ENCODE measurements at places on chromosomes 16 and 17.

GRCh38 chr17:27649929-27650328 lies 18.9 kb downstream of the LGALS9 start:
- DNase-seq = peak; percentile 61

DNA sequence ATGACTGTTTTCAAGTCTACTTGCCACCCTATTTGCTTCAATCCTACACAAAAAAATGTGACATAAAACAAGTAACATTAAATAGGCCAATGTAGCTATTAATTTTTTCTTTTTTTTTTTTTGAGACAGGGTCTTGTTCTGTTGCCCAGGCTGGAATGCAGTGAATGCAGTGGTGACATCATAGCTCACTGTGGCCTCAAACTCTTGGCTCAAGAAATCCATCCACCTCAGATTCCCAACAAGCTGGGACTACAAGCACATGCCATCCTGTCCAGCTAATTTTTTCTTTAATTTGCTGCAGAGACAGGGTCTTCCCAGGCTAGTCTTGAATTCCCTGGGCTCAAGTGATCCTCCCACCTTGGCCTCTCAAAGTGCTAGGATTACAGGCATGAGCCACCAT lies 29.4 kb downstream of the ANKFY1 start:
- no peak for DNase-seq

- no peak for DNase-seq
Observed at GRCh38 chr16:3508736-3509135, 7.9 kb downstream of the CLUAP1 start.

- no peak for DNase-seq
Observed at GRCh38 chr17:76381633-76382350, 2.6 kb upstream of the SPHK1 start.

DNA sequence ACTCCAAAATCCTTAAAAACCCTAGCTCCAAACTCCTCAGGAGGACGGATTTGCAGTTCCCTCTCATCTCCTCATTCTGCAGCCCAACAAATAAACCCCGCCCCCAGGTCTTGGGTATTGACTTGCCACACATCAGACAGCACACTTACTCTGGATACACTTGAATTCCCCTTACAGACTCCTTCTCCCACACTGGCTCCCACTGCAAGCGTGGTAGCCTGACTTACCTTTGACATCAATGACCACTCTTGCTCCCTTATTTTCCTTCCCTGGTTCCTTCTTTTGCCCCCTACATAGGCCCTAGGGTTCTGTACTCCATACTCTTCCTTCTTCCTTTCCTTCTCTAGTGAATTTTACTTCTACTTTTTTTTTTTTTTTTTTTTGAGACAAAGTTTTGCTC lies 7.5 kb downstream of the RFFL start:
- no peak for DNase-seq

- DNase-seq = no peak
Observed at GRCh38 chr16:57663917-57664661, 4.0 kb upstream of the ADGRG3 start.

DNA sequence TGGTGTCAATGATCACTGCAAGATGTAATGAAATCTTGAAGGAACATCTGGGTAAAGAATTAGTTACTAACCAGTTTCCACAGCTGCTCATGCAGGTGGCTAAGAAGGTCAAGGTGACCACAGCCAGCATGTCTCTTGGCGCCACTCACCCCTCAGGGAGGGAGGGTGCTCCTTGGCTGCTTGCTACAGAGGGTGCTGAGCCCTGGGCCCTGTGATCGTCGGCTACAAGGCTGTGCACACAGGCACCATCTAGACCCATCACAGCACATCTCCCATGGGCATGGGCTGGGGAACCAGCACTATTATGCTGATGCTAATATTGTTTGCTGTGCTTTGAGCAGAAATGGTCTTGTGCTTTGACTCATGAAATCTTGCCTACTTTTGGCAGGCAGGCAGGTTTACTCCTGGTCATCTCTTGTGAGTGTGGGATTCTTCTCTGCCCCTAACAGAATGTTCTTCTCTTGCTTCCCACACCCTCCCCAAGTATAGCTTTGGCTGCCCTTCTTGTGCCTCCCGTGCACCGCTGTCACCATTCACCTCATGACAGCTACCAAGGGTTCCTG lies 36.4 kb downstream of the TXNDC11 start:
- DNase-seq = no peak

- no peak for DNase-seq
Observed at GRCh38 chr16:53087101-53087500, 32.3 kb downstream of the CHD9 start.
